ENCODE measurements at places on chromosomes 16 and 17. TPM values are rescaled to one million over a fixed set of nuclear protein-coding genes. Genes with fewer than 3 reads are reported as not detected.

SLC22A31 gene
- total RNA-seq: 0.91 TPM

- DNase-seq: no peak
These were observed 36.4 kb upstream of the CORO6 start for GRCh38 chr17:29659155-29659554.

HID1 gene
- total RNA-seq: 23.0 TPM

DNA sequence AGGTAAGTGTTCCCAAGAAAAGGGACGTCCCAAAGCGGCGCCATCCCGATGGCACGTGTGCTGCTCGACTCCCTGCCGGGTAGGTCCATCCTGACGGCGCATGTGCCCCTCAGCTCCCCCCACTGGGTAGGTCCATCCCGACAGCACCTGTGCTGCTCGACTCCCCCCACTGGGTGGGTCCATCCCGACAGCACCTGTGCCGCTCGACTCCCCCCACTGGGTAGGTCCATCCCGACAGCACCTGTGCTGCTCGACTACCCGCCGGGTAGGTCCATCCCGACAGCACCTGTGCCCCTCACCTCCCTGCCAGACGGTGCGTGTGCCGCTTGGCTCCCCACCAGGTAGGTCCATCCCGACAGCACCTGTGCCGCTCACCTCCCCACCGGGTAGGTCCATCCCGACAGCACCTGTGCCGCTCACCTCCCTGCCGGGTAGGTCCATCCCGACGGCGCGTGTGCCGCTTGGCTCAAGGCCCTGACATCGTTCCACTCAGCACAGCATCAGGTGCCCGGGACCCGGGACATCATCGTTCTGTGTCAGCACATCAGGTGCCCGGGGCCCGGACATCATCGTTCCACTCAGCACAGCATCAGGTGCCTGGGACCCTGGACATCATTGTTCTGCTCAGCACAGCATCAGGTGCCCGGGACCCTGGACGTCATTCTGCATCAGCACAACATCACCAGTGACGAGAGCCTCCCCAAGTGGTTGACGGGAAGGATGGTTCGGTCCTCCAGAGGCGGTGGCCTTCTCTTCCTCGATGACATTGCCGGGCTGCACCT lies 5.7 kb upstream of the FN3K start:
- no peak for DNase-seq

COPS3 gene
- total RNA-seq: 66.7 TPM

DNA sequence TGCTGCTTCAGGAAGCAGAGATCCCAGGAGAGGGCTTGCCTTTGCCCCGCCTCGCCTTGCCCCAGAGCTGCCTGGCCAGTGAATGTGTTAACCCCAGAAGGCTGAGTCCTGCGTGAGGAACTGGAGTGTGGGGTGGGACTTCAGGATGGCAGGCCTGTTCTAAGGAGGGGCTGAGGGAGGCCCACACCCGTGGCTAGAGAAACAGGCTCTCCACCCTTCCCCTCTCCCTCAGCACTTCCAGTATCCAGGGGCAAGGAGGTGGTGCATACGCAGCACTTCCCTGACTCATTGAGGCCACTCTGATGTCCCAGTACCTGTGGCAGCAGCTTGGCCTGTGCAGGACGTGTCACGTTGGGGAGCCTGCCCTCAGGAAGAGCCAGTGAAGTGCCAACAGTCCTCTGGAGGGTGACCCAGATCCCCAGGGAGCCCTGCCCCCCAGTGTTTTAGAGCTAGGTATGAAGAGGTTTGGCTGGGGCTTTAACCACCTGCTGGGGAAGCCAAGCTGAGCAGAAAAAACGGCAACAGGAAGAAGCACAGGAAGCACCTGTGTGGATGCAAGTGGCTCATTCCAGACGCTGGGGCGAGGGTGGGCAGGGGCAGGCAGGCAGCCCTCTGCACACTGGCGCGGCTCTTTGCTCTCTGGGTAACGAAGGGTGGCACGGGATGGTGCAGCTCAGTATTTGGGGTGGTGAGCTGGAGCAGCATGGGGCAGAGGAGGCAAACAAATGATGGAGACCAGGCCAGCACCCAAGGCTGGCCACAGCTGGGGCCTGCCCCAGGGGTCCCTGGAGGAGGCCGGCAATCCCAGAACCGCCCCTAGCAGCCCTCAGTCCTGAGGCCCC lies 14.7 kb upstream of the CTCF start:
- no peak for DNase-seq

SDK2 gene
- total RNA-seq: 5.4 TPM

PTX4 gene
- total RNA-seq: not detected

KIF22 gene
- total RNA-seq: 49.2 TPM

GRCh38 chr17:5329784-5330557 lies 47.9 kb downstream of the RABEP1 start:
- DNase-seq: no peak

GRCh38 chr16:54519161-54519695 lies 232.6 kb upstream of the IRX3 start:
- no peak for DNase-seq

- DNase-seq: no peak
These were observed 51.9 kb downstream of the CNGB1 start for GRCh38 chr16:57918994-57919393.

DNA sequence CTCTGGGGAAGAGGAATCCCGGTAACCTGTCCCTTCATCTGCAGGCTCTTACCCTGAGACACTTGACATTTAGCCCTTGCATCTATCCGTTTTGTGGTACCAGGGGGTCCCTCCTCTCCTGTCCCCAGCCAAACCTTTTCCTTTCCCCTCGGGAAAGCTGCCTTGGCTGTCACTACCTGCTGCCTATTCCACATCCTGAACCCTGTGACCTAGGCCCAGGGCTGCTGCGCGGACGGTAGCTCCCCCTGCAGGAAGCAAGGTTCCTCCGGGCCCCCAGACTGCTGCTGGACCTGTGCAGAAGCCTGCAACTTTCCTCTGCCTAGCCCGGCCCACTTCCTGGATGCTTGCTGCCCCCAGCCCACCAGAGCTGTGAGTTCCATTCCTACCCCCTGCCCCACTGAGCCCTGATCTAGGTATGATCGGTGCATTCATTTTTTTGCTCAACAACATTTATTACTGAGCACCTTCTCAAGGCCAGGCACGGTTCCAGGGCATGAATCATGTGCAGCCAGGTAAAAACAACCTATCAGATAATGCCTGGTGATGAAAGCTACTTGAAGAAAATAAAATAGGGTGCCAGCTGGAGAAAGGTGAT lies 10.5 kb upstream of the ALDOA start:
- DNase-seq: no peak

CSNK2A2 gene
- total RNA-seq: 29.6 TPM

PHLPP2 gene
- 23.2 TPM for total RNA-seq
